ENCODE measurements at places on chromosomes 11 and 22.

- DNase-seq, result no peak
Observed at GRCh38 chr11:114099392-114100178, 40.1 kb downstream of the ZBTB16 start.

DNA sequence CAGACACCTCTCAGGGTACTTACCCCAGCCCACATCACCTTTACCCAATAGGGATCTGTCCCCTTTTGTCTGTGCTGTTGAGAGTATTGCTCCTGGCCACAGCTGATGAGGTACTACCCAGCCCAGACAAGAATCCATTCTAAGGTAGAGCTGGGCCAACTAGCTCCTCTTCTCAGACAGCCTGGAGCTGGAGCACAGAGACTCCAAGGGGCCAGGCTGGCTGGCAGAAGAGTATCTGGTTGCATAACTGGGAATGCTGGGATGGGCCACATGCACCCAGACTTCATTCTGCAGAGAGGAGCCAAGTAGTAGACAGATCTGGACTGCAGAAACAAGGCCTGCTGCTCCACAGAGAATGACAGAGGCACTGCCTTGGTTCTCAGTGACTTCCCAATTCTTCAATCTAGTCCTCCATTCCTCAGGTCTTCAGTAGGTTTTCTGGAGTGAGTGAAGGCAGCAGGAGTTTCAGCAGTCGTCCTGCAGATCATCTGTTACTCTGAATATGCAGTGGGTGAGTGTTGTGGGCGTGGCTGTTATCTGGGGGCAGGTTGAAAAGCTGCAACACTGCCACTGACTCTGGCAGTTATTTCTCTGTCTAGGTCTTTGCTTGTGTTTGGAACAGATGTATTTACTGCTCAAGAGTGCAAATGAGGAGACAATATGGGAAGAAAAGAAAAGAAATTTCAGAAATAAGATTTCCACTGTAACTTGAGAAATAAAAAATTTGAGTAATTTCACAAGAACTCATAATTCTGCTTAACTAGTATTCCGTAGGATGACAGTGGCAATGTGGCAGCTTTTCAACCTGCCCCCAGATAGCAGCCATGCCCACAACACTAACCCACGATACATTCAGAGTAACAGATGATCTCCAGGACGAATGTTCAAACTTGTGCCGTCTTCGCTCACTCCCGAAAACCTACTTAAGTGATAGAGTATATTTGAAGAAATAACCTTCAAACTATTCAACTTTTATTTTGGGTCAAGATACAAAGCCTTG is 34.9 kb downstream of the MAPK1 start:
- no peak for DNase-seq

- DNase-seq, result no peak
Observed at GRCh38 chr11:122232985-122233384, 117.0 kb upstream of the BLID start.

- DNase-seq, result no peak
Observed at GRCh38 chr11:46896719-46897406, 21.5 kb downstream of the LRP4 start.

Data from stimulated activated CD8-positive, alpha-beta memory T cell treated with anti-CD3 and anti-CD28 coated beads, Interleukin-2, amount 100 ng/mL, for 1 hour (primary cell).